Ovary (tissue), 10 donors: ENCODE measurements at places on chromosomes 6 and 20.

- no peak for DNase-seq
Observed at GRCh38 chr6:31559958-31560696, 12.0 kb upstream of the LTA start.

DNA sequence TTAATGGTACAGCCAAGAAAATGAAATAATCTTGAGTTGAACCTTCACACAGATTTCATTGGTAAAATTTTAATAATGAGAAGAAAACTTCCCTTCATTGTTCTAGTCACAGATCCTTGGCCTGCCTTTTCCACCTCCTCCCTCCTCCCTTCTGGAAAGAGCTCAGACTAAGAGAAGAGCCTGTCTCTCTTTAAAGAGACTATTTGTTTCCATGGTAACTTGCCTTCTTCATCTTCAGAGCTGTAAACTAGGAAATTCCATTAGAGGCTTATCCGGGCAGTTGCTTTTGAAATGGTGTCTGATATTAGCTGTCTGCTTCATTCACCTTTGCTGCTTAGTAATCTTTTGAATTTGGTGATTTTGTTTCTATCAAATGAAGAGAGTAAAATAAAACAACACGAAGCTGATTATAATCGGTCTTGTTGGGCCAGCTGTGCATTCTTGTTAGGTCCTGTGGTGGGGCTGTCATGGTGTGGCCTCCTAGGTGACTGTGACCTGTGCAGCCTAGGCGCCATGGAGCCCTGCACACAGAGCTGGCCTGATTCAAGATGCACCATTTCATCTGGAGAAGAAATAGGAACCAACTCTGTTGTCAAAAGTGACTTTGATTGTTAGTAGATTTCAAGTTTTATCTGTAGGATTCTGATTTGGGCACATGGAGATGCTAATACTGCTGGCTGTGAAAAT, 96.7 kb downstream of the MAP3K7 start:
- DNase-seq, result no peak

DNA sequence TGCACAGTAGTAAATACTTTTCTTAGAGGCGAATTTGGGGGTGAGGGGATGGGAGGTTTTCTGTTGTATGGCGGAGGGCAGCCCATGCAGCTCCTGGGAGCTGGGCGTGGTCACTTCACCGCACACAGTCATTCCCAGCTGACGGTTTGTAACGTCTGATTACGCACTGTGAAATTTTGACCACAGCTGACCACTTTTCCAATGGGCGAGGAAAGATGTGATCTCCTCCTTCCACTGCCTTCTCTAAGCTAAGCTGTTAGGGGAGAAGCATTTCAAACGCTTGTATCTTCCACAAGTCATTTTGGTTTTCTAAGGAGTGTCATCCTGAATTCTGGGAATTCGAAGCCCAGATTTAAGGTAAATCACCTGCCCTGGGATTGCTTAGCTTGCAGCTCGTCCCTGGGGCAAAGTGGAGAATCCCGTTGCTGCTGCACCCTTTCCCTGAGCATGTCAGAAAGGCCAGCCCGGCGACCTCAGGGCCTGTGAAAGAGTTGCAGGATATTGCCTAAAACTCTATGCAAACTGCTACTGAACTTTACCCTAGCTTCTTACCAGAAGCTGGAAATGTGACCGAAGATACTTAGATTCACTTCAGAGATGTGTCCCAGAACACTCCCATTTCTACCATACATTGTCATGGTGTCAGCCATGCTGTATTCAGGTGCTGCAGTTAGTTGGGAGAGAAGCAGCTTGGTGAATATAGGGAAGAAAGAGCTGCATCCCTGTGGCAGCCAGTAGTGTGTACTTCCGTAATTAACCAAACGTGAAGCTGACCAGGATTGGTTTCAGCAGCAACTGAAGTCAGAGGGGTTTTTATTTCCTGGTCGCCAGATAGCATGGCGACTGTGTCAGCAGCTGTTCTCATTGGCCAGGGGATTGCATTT, 58.9 kb downstream of the RREB1 start:
- DNase-seq, result no peak

- DNase-seq, result no peak
Observed at GRCh38 chr6:156773476-156773875, 3.7 kb upstream of the ARID1B start.

- no peak for DNase-seq
Observed at GRCh38 chr6:24149836-24150235, 23.8 kb downstream of the NRSN1 start.

DNA sequence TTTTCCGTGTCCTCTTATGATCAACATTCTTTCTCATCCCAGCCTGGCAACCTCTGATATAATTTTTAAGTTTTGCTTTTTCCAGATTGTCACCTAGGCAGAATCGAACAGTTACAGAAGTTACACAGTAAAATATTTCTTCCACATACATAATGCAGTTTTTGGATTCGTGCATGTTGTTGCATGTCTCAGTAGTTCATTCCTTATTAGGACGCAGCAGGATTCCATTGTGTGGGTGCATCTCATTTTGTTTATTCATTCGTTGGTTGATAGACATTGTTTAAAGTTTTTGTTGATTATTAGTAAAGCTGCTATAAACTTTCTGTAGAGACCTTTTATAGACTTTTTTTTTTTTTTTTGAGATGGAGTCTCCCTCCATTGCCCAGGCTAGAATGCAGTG, 284.3 kb upstream of the FERMT1 start:
- no peak for DNase-seq

GRCh38 chr20:1196634-1197033, 6.6 kb upstream of the C20orf202 start:
- no peak for DNase-seq

DNA sequence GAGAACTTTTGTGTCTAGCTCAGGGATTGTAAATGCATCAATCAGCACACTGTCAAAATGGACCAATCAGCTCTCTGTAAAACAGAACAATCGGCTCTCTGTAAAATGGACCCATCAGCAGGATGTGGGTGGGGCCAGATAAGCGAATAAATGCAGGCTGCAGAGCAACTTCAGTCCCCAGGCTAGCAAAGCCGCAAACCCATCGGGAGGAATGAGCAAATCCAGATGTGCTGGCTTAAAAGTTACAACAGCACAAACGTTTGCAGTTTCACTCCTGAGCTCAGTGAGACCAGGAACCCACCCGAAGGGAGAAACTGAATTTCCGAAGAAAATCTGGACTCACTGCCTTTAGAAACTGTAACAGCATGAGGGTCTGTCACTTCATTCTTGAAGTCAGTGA, 21.9 kb upstream of the MBOAT1 start:
- DNase-seq, result no peak

DNA sequence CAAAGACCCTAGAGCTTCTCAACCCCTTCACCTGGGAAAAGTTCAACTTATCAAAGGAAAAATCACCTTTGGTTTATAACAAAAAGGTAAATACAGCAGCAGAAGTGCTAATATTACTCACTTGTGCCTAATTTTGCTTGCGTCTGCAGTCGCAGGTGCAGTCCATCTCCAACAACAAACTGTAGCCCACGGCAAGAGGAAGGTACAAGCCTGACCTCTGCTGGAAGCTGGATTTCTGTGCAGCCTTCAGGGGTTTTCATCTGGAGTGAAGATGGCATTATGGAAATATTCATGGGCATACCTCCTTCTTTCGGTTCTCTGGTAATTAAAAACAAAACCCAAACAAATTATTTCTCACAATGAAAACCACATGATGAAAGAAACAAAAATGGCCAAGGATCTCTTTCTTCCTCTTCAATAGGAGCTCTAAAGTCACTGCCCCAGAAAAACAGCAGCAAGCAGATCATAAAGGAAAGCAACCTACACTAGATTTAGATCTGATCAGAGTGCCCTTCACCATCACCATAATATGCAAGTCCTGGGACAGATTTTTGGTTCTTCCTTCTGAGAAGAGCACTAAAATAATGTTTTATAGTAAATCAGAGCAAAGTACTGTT, 7.8 kb downstream of the UBE3D start:
- no peak for DNase-seq

DNA sequence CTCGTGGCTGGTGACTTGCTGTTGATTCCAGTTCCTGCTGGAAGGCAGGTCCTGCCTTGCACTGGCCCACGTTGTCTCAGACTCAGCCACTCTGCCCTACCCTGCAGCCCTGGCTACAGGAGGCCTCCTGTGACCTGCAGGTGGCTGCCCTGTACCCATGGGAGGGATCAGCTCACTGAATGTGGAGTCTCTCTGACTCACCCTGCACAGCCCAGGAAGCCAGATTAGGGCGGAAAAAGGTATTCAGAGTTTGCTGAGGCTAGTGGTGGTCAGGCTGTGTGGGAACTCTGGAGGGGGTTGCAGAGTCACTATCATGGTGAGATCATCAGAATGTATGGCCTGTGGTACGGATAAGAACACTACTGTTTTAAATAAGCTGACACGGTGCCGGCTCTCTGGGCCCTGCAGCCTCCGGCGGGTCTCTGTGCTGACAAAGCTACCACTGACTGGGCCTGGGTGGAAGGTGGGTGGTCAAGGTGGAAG, 24.7 kb upstream of the PYGB start:
- DNase-seq, result no peak

DNA sequence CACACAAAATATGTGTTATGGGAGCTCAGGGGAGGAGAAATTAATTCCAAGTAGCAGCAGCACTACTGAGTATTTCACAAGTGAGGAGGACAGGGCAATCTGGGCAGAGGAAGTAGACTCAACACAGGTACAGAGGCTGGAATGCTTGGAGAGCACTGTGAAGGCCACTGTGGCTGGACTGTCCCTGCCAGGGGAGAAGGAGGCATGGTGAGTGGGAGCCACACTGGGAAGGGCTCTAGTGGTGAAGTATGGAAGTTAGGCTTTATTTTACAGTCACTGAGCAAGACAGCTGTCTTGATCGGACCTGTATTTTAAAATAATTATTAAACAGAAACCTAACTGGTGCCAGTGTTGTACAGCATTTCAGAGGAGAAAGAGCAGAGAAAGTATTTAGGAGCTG, 28.8 kb downstream of the FAM229B start:
- DNase-seq, result no peak

- no peak for DNase-seq
Observed at GRCh38 chr6:135627092-135627715, 129.7 kb upstream of the AHI1 start.

DNA sequence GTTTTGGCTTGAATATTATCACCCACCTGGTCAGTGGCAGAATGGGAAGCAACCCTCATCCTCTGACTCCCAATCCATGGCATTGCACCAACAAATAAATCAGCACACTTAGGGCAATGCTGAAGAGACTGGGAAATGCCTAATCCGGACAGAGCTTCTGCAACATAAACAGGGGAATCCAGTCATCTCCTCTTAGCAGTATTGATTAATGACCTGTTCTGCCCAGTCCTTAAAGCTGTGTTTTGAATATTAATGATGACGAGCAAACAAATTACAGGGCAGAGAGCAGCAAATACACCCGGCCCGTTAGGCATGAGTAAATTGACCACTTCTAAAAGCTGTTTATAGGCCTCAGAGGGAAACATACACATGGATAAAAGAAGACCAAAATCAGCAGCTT, 77.0 kb upstream of the B3GAT2 start:
- DNase-seq, result no peak

- no peak for DNase-seq
Observed at GRCh38 chr20:5770987-5771318, 20.8 kb downstream of the SHLD1 start.

- no peak for DNase-seq
Observed at GRCh38 chr6:144844596-144844995, 559.5 kb downstream of the UTRN start.

DNA sequence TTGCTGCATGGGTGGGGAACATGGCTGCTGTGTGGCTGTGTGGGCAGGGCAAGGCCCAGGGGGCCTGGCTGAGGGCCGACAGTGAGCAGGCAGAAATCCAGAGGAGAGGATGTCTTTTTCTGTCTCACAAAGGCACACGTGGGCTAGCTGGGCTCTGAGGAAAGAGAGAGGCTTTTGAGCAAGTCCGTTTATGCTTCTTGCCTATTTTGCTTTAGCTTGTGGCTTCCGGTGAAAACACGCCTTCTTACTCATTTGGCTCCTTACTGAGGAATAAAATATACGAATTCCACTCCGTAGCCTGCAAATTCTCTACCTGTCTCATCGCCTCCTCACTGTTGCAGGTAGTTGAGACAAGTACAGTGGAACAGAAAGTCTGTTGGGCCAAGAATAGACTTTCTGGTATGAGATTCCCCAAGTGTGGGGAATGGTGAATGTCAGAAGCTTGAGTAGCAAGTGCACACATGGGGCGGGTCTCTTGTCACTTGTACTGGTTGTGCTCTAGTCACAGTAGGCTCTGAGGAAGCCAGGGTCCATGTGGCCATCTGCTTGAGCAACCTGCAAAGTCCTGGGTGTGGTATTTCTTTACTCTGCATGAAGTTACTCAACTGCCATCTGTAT, 28.4 kb downstream of the WRNIP1 start:
- no peak for DNase-seq

- no peak for DNase-seq
Observed at GRCh38 chr6:125834348-125834747, 43.6 kb downstream of the NCOA7 start.

DNA sequence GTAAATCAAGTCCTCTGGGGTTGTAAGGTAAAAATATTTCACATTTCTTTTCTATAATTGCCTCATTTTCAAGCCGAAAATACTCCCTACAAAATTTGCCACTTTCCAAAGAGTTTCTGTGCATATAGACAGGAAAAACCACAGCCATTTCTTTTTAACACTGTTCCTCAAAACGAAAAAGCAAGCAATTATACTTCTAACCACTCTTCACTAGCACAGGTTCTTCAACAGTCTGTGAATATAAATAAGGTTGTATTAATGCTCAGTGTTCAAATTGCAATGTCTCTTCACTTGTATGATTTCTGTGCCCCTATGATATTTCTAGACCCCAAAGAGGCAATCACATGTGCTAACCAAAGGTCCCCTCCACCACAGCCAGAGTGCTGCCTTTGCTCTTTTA, 206.0 kb downstream of the SIM1 start:
- DNase-seq, result no peak

DNA sequence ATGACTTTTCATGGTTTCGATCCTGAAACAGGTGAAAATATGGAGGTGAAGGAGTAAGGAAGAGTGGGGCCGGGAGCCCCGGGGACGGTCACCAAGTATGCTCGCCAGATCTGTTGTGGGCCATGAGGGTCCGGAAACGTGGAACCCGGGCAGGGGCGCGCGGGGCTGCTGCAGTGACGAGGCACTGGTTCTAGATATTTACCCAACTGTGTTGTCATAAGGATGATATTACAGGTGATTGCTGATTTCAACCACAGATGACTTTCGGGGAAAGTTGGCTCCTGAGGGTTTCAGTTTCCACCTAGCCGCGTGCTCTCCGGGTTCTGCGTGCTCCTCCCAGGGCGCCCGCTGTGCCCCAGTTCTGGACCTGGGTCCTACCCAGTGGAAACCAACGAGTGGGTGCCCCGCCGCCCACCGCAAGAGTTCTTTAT, 12.2 kb downstream of the RAET1G start:
- DNase-seq, result no peak

DNA sequence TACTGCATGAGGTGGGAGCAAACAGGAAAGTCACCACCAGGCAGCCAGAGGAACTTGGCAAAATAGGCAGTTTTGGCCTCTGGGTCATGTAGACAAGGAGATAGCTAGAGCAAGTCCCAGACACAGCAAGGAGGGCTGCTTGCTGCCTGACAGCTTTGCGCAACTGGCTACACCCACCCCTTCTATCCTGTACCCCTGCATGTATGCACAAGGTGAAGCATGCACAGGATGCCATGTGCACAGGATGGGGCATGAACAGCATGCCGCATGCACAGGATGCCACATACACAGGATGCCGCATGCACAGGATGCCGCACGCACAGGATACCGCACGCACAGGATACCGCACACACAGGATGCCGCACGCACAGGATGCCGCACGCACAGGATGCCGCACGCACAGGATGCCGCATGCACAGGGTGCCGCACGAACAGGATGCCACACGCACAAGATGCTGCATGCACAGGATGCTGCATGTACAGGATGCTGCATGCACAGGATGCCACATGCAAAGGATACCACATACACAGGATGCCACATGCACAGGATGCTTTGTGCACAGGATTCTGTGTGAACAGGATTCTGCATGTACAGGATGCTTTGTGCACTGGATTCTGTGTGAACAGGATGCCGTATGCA, 104.9 kb upstream of the IYD start:
- DNase-seq, result no peak
